Stimulated activated CD8-positive, alpha-beta memory T cell treated with anti-CD3 and anti-CD28 coated beads, Interleukin-2, amount 100 ng/mL, for 48 hours (primary cell): ENCODE measurements at places on chromosomes 4 and X.

DNA sequence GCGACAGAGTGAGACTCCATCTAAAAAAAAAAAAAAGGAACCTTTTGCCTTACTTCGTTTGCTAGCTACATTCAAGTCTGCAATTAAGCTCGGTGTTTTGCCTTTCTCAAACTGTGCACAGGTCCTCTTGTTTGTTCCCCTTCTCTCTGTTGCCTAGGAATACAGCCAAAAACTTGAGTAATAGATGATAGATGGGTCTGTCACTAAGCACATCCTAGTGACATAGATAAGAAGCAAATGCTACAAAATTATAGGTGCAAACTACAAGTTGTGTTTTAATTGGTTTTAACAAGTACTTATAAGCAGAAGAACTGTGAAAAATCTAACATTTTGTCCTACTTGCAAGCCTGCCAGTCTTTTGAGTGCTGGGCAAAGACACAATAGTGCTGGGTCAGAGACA is 95.2 kb downstream of the SNCA start:
- DNase-seq = no peak

DNA sequence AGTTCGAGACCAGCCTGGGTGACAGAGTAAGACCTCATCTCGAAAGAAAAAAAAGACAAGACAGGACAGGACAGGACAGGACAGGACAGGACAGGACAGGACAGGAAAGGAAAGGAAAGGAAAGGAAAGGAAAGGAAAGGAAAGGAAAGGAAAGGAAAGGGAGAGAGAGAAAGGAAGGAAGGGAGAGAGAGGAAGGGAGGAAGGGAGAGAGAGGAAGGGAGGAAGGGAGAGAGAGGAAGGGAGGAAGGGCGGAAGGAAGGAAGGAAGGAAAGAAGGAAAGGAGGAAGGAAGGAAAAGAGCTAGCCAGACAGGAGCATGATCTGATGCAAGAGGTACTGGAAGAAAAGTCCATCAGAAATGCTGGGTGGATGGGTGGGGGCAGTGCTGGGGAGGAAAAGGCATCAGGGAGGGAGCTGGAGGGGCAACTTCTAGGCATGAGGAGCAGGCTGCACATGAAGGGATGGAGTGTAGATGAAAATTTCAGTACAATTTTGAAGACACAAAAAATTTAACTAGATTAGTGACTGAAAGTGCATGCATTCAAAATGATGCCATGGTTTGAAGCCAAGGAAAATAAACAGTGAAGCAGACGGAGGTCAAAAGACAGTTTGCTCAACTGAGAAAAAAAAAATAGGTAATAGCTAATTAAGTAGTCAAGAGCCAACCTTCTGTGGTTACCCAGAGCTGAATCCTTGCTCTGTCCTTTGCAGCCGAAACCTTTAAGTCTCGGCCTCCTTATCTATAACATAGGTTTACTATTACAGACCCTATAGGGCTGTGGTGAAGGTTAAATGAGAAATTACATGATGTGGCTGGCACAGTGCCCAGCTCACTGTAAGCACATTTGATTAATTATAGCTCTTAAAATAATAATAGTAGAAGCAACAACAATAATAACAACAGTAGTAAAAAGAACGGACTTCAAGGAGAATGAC is 59.9 kb downstream of the ZNF827 start:
- no peak for DNase-seq

DNA sequence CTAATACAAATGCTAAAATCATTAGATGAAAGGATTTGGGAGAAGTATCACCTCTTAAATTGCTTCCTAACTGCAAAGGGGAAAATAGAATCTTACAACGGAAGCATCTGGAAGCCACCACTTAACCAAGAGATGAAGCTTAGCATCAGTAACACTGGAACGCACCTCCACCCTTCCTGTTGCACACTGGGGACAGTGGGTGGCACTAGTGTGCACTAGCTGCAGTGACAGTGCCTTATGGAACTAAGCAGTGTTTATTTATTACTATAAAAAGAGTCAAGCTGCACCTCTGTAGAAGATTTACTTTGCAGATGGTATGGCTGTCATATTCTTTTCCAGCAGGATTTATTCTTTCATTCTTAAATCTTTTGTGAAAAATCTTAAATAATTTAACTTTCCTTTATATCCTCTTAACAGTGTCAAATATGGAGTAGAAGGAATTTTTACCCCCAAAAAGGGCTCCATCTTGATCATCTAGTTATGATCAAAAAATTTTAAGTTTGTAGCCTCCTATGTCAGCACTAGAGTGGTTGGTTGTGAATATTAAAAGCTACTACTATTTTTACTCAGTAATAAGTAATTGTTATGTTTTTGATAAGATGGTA is 76.7 kb downstream of the SCD5 start:
- DNase-seq = no peak

GRCh38 chr4:157095716-157096115 is 19.8 kb downstream of the GLRB start:
- DNase-seq = no peak

DNA sequence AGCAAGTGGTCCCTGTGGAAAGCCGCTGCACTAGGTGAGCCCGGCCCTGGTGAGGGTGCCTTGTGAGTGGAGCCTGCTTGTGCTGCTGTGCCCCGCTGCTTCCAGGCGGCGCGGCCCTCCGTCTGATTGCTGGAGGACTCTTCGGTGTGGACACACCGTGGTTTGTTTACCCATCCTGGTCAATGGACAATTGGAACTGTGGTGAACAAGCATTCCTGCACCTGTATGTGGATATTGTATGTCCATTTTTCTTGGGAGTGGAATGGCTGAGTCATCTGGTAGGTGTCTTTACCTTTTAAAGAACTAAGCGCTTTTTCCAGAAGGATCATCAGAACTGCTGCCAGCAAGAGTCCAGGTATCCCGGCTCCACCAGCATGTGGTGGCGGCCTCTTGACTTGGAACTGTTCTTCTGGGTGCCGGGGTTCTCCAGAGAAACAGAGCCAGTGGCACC is 15.6 kb downstream of the MAEA start:
- no peak for DNase-seq
